ENCODE measurements at places on chromosomes 11 and 22. TPM values are rescaled to one million over a fixed set of nuclear protein-coding genes. Genes with fewer than 3 reads are reported as not detected.
A peak's percentile ranks its signal among the peaks of the same experiment; 100 is the strongest.

WNT7B gene
- total RNA-seq = 7.5 TPM

GRAP2 gene
- total RNA-seq = 2.2 TPM

- peak; percentile 16 for DNase-seq
Observed at GRCh38 chr11:8206251-8207079, 37.6 kb upstream of the RIC3 start.

DNA sequence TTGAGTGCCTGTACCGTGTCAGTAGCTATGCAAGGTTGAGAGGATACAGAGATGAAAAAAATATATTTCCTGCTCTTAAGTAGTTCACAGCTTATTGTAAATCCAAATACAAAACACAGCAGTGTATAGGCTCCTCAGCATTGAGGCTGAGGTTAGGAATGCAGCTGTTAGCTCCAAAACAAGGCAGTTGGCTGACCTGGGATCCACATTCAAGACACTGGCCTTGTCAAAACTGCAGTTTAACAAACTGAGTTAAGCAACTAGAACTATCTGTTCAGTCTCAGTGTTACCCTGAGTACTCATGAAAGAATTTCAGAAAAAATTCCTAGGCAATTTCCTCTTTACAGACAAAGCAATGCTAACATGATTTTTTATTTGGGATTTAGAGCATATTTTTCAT is 42.8 kb downstream of the REXO2 start:
- no peak for DNase-seq
